ENCODE measurements at places on chromosomes 5 and 9.
A peak's percentile ranks its signal among the peaks of the same experiment; 100 is the strongest.

DNA sequence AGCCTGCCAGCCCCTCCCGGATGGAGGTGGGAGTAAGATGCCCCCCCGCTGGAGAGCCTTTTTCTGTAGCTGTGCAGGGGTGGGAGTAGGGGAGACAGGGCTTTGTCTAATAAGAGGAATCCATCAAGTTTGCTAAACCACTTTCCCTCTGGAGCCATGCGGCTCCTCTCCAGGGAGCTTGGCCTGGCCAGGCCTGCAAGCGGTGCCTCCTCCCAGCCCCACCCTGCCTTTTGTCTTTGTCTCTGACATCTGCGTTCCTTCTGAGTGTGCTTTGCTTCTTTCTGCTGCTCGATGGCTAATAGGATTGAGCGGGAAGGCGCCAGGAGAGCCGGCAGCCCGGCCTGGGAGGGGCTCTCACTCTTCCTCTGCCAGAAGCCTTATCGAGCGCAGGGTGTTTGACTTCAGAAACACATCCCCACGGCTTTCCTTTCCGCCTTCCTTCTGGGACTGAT lies 26.7 kb upstream of the FCN1 start:
- DNase-seq: no peak

- no peak for DNase-seq
Measured at GRCh38 chr5:151068433-151069197, 12.2 kb downstream of the TNIP1 start.

DNA sequence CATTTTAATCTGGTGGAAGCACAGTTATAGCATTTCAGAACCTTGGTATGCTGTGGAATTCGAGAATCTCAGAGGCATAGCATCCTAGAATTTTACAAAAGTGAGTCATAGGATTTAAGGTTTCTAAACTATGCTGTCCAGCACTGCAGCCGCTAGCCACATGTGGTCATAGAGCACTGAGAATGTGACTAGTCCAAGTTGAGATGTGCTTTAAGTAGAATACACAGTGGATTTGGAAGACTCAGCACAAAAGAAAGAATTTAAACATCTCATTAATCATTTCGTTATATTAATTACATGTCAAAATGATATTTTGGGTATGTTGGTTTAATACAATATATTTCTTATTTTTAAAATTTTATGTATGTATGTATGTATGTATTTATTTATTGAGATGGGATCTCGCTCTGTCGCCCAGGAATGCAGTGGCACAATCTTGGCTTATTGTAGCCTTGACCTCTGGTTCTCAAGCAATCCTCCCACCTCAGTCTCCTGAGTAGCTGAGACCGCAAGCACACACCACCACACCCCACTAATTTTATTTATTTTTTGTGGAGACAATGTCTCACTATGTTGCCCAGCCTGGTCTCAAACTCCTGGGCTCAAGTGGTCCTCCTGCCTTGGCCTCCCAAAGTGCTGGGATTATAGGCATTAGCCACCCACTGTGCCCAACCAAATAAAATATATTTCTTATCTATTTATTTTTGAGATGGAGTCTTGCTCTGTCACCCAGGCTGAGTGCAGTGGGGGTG lies 20.4 kb upstream of the RPS14 start:
- no peak for DNase-seq

- no peak for DNase-seq
Measured at GRCh38 chr5:114243281-114243971, 118.4 kb upstream of the KCNN2 start.

GRCh38 chr5:124658867-124659557 lies 87.4 kb downstream of the ZNF608 start:
- no peak for DNase-seq

DNA sequence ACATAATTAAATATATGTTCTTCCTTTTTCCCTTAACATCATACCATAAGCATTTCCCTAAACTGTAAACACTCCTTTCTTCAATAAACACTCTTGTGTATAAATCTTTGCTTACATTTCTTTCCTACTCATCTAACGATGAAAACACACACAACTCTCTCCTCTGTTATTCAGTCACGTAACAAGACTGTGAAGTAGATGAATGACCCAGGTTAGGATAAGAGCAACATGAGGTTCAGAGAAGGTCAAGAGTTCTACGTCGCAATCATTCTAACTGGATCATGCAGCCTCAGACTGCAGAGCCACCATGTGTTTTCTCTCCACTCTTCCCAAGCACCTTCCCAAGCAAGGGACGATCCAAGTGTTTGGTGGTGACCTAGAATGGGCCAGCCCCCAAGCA lies 70.5 kb upstream of the SPTLC1 start:
- no peak for DNase-seq

DNA sequence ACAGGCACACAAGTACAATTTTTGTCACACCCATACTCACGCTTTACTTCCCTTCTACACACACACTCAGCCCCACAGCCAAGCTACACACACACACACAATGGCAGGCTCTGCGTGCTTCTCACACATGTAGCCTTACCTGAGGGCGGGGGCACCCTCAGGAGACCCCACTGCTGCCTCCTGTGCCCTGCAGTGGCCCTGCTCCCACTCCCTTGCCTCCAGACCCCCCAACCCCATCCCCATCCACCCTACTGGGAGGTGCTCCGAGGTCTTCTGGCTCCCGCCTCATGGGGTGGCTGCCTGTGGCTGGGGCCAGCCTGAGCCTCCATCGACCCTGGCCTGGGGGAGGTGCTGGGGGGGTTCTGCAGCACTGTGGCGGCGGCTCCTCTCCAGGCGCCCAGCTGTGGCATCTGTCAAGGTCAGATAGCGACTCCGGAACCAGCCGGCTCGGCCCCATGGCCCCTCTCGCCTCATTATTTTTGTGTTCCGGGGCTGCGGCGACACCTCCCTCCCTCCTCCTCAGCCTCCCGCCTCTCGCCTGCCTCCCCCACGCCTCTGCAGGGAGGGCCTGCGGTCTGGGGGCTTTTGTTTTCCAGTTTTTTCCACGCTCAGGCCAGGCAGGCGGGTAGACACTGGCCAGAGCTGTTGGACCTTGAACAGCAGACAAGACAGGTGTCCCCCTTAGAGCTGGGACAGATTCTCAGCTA lies 21.7 kb downstream of the CXXC5 start:
- DNase-seq: peak; percentile 92

GRCh38 chr5:77907786-77908185 lies 131.6 kb upstream of the TBCA start:
- no peak for DNase-seq

DNA sequence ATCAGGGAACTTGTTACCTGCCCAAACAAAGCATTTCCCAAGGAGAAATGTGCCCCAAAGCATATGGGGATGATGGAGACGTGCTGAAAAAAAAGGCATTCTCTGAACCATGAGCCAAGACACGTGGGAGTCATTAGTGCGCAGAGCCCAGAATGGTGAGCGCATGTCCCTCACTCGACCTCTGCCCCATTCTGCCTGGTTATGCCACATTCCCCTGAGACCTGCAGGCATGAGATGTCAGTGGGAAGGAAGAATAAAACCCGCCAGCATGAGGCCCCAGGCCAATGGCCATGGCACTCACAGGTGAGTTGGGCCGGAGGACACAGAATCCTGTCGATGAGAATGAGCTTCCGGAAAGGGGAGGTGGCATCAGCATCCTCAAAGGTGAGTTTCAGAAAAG lies 228.9 kb downstream of the CDK5RAP2 start:
- DNase-seq: no peak

- peak; percentile 54 for DNase-seq
Measured at GRCh38 chr9:128124873-128125579, 2.5 kb downstream of the PTGES2 start.

GRCh38 chr9:37836386-37836785 lies 35.8 kb downstream of the DCAF10 start:
- DNase-seq: no peak

DNA sequence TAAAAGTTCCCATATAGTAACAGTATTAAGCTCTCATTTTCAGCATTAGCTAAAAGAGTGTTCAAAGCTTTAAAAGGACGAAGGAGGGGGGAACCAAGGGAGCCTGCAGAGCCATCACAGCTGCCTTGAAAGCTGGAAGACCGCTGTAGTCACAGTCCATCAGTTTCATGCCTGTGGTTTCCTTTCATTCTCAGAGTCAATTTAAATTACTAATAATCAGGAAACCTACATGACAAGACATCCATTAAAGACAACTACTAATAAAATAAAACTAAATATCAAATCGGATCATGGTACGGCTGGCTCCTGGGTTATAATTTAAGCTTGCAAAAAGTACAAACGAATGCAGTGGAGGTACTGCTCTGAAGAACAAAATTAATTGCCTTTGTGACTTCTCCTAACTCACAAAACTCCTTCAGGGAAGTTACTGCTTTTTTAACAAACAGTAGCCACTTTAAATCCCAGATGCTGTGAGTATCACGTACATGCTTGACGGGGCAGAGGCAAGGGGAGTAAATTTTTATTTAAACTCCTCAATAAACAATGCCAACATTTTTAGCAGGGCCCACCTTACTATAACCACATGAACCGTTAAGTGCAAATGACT lies 213.5 kb downstream of the DENND1A start:
- no peak for DNase-seq

- no peak for DNase-seq
Measured at GRCh38 chr5:91956738-91957137, 573.6 kb upstream of the ARRDC3 start.

DNA sequence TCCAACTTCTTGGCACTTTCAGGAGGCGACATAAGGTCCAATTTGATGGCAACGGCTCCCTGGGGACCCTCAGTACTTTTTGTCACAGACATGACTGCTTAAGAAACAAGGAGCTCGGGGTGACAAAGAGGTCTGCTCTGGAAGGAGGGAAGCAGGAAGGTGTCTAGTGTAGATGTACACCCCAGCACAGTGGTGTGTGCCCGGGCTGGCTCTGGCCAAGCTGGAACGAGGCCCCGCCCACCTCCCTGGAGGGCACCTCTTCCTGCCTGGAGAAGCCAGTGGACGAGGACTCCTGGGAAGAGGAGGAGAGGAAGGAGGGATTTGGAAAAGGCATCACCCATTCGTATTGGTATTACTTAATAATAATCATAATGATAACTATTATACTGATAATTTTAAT lies at the start of gene SLC36A2:
TSS of gene SLC36A2 (minus strand) at position 191 of the 400 bp plus-strand sequence. CDS start at position 92, 99 bp downstream.
- DNase-seq: no peak

DNA sequence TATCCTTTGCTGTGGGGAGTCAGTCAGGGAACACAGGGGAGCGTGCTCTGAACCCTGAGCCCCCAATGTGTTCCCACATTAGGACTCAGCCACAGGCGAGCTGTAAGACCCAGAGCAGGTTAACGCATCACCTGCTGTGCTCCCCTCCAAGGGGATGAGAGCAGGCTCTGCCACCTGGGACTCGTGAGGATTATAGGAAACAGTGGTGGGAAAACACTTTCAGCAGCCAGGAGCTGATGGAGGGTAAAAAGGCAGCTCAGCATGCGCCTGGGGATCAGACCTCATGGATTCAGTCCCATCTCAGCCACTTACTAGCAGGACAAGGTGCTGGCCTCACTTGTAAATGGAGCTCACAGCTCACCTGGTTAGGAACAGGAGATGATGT lies 9.2 kb downstream of the JADE2 start:
- no peak for DNase-seq

DNA sequence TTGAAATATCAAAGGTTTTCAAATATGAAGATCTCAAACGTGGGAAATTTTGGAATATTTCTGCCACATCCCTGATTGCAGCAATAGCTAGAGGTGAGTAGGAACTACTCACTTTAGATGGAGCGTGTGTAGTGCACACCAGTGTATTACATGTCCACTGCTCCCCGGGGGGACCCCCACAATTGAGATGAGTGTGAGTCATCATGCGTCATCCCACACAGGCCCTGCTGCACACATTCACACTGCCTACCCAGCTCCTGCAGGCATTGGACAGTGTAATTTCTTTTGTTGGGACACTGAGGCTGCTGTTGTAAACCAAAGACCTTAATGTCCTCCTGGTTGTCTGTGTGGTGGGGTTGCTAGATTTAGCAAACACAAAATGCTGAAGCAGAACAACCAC lies 280.0 kb downstream of the GAS1 start:
- no peak for DNase-seq

- no peak for DNase-seq
Measured at GRCh38 chr5:34598177-34598794, 57.8 kb upstream of the RAI14 start.

- DNase-seq: no peak
Measured at GRCh38 chr9:2722715-2723114, 5.4 kb downstream of the KCNV2 start.

- DNase-seq: no peak
Measured at GRCh38 chr9:75139201-75139600, 50.9 kb downstream of the OSTF1 start.

DNA sequence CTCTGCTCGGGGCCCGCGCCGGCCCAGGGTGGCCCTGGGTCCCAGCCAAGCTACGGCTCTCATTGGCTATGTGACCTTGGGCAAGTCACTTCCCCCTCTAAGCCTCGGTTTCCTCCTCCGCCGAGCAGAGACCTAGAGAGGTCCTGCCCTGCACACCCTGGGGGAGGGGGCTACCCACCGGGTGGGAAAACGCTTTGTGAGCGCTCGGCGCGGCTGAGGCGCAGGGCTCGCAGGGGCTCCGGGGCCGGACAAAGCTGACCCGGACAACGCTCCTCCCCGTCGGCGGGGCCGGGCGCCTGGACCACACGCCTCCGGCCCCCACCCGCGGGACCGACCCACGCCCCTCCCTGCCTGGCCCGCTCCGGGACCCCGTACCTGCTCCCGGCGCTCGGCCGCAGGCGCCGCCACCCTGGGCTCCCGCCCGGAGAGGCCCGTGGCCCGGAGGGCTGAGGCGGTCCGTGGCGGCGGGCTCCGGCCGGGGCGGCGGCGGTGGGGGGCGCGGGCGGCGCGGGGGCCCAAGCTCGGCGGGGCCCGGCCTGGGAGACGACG lies 85.7 kb upstream of the MELK start:
- DNase-seq: no peak

- DNase-seq: no peak
Measured at GRCh38 chr9:4840018-4840417, 47.3 kb downstream of the RCL1 start.

DNA sequence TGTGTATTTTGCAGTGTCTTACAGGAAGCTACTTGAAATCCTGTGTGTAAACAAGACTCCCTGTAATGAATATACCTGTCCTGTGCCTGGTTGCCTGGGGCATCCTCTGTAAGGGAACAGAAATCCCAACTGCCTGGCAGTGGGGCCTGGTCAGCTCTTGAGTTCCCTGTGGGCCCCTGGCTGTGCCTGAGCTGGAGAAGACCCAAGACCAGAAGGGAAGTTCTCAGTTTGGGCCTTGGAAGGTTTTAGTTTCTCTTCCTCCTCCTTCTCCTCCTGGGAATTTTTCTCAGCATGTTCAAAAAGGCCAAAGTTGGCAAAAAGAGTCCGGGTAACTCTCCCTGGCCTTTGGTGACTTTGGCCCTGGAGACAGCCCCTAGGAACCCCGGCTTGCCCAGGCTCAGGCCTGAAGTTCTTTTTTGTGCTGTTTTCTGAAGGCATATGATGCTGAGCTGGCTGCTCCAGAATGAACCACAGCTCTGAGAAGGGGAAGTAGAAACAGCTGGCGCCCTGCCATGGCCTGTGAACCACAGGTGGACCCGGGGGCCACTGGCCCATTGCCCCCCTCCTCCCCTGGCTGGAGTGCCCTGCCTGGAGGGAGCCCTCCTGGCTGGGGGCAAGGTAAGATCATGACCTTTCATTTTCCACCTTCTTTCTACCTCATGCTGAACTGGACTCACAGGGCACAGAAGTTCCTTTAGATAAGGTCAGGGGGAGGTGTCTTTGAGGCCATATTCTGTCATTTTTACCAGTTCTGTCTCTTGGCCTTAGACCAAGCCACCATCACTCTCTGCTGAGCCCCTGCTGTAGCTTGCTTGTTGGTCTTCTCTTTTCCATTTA lies 5.8 kb downstream of the TMEM268 start:
- no peak for DNase-seq

GRCh38 chr5:68657055-68657961 lies 436.5 kb upstream of the SLC30A5 start:
- DNase-seq: no peak

Measured in CMK (cell line).